ENCODE measurements at places on chromosomes 13 and 19.

- DNase-seq = no peak
Measured at GRCh38 chr19:18763674-18764590, 27.2 kb downstream of the COMP start.

DNA sequence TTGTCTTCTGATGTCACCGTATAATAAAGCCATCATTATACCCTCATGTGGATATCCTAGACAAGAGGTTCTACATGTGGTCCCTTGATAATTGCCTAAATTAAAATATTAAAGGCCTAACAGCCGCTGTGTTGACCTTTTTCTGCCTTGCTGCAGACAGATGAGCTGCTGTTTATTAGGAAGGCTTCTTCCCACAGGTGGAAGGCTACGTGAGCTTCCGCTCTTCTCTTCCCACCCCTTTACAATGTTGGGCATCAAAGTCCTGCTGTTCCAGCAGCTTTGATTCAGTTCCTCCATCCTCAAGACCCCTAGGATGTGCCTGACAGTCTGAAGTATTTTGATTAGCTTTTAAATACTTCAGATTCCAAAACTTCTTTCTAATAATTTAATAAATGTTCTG lies 217.1 kb downstream of the PCCA start:
- DNase-seq = no peak

- DNase-seq = no peak
Measured at GRCh38 chr13:75687150-75687763, 51.1 kb downstream of the LMO7 start.

DNA sequence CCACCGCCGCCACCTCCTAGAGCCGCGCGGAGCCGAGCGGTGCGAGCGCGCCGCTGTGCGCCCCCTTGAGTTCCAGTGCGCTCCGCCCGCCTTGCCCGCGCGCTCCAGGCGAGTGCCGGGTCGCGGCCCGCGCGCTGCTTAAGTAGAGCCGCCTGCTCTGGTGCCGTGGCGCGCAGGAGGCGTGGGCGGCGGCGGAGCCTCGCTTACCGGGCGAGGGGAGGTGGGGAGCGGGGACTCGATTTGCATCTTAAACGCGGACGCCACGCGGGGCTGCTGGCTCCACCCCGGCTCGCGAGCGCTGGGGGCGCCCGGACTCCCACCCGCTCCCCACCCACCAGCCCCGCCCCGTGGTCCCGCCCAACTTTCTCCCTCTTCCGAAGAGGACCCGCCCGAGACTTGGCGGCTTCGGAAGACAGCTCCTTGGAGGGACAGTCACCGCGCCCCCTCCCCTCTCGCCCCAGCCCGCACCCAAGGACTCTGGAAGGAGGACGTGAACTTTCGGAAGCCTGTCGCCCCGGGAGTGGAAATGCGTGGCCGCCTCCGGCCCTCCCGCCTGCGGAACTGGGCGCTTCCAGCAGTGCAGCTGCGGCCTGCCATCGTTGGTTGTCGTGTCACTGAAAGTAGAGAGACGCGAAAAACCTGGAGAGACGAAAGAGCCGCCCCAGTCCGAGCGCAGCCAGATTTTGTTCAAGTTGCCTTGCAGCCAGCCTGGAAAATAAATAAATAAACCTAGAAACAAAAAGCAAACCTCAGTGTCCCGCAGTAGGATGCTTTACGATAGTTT lies at the start of gene KCTD12:
KCTD12 (minus strand) TSS at position 114 of the 784 bp plus-strand sequence. CDS start 257 bp downstream, outside the sequence.
- DNase-seq = no peak

- no peak for DNase-seq
Measured at GRCh38 chr13:87661471-87661870, 9.7 kb upstream of the SLITRK5 start.

DNA sequence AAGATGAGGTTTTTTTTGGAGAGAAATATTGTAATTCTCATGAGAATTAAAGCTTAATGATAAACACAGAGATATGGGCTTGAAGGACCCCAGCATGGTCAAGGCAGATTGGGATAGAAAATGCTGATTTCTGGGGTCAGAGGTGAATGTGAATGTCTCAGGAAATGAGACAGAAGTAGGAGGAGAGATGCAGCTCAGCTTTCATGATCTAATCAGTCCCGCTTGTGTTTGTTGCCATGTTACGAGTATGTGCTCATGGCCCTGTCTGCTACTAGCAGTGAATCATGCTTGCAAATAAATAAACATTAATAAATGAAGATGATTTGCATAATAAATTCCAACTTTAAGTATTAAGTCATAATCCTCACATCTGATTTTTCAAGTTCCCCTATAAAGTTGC lies 23.0 kb upstream of the NDFIP2 start:
- no peak for DNase-seq

GRCh38 chr19:37197768-37198167 lies 12.6 kb downstream of the ZNF585B start:
- DNase-seq = no peak
